NCI-H748 treated with DMSO at 0.1 percent for 48 hours (cell line): ENCODE measurements at places on chromosomes 4 and X.

DNA sequence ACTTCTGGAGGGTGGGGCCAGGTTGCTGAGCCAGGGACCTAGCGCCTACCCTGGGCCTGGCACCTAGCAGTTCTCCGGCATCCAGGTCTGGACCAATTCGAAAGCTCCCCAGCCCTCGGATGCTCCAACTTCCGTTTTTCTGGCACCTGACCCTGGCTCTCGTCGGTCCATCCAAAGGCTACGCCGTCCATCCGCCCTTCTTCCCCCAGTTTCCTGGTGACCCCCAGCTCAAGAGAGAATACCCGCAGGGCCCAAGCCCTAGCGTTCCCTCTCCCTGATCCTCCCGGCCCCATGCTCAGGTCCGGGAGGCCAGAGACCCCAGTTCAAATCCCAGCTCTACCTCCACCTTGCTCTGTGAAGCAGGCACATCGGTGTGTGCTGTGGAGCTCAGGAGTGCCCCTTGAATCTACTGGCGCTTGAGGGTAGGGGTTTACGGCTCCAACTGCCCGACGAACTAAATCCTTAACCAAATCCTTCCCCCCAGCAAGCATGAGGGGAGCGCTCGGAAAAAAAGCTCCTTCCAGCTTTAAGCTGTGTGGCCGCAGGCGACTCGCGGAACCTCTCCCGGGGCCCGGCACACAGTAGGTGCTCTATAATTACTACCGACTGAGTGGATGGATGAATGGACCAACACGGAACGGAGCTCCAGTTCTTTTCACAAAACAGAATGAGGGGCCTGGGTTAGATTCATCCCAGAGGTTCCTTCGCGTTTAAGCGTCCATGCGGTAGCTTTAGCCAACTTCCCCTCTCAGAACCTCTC, 1.1 kb downstream of the CRMP1 start:
- DNase-seq: no peak

DNA sequence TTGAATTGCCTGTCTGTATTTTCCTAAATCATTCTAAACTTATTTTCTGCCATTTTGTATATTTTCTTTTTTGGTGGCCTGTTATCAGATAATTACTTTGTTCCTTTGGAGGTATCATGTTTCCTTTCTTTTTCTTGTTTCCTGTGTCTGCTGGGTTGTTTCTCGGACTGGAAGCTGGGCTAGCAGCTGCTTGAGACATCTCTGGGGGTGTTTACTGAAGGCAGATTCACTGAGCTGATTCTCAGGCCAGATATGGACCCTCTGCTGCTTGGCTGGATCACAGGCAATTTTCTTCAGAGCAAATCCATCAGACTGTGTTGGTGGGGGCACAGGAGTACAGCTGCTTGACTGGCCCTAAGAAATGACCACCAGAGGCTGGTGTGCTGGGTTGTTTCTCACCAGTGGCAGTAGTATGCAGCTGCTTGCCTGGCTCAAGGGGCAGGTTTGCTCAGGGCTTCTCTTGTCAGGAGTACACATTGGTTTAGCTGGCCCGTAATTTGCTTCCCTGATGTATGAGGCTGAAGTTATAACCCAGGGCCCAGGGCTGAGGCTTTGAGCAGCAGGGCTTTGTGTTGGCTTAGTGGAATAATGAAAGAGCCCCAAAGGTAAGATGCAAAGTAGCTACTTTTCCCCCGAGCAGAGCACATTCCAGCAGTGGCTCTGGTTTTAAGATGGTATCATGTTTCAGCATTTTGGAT, 680.6 kb downstream of the TECRL start:
- DNase-seq: no peak

GRCh38 chr4:34953145-34953799, 1291.0 kb downstream of the ARAP2 start:
- DNase-seq: no peak

- no peak for DNase-seq
Measured at GRCh38 chrX:84182516-84182915, 5.5 kb downstream of the RPS6KA6 start.

DNA sequence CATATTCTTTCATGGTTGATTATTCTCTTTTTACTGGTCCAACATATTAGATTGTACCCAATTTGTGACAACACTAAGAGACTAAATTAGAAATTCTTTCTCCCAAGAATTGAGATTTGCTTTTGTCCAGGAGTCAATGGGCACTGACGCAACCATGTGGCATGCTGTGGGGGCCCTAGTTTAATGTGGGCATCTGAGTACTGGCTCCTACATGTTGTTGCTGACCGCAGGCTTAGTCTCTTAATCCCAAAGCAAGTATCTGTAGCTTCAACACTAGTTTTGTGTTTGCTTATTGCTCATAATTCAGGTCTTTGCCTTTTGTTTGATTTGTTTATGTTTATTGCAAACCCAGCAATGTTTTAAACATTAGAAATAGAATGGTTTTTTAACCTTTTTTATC, 263.4 kb upstream of the NDST4 start:
- DNase-seq: no peak

- no peak for DNase-seq
Measured at GRCh38 chrX:132411310-132411977, 77.4 kb downstream of the MBNL3 start.

DNA sequence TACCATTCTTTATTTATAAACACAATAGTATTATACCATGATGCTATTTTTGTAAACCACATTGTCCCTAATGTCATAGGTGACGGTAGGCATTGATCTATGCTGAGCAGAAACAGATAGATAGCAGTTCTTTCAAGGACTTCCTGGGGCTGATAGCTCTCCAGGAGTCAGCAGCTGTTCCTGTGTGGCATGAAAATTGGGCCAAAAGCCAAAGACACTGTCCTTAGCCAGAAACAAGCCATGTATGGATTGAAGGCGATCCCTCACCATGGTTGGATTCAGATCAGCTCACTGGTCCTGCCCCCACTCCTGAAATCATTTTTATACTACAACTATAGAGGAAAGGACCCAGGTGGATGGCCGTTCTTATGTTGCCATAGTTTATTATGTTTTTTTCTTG, 53.6 kb downstream of the DDX60 start:
- DNase-seq: no peak

GRCh38 chr4:47239649-47240048, 208.3 kb downstream of the GABRB1 start:
- no peak for DNase-seq

DNA sequence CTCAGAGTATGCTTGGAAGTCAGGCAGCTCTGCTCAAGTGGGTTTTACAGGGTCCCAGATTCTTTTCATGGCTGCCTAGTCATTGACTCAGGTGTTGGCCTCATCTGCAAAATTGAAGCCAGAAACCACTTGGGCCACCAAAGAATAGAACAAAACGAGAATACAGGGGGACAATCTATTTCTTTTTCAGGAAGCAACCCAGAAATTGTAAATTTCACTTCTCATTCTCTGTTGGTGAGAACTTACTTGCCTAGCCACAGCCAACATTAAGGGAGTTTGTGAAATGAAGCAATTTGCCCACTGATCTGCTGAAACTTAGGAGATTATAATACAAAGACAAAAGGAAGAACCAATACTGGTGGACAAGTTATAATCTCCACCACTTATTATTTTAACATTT, 8.6 kb upstream of the TKTL2 start:
- DNase-seq: no peak

DNA sequence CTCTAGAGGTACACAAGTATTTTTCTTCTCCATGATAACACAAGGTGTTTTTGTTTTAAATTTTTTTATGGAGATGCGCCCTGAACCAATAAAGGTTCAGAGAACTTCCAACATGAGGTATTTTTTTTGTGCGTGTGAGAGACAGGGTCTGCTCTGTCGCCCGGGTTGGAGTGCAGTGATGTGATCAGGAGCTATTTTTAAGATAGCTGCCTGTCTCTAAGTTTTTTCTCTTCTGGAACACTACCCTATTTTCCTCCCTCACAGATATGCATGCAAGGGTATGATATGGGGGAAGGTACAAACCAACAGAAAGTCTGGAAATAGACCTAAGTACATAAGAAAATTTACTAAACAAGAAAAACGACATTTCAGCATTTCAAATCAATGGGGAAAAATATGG, 3.0 kb downstream of the GCNA start:
- no peak for DNase-seq

DNA sequence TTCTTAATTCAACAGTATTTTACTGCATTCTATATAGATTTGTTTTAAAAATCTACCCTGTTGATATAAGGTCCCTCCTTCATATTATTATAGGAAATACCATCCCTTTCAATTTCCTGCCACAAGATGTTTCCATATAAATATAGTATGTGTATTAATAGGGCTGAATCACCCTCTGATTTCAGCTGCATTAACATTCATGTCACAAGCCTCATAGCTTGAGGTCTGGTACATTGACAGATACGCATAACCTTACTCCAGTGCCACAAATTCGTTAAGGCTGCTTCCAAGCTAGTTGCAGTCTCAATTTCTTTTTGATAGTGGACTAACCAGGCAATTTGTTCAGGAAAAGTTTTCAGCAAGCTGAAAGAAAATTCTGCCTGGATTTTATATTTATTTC, 128.4 kb downstream of the KLHL34 start:
- DNase-seq: no peak

GRCh38 chr4:2159931-2160330, 82.0 kb downstream of the HAUS3 start:
- DNase-seq: no peak

- no peak for DNase-seq
Measured at GRCh38 chr4:148481636-148482035, 39.4 kb upstream of the NR3C2 start.

- no peak for DNase-seq
Measured at GRCh38 chr4:147950261-147950660, 218.4 kb downstream of the ARHGAP10 start.

DNA sequence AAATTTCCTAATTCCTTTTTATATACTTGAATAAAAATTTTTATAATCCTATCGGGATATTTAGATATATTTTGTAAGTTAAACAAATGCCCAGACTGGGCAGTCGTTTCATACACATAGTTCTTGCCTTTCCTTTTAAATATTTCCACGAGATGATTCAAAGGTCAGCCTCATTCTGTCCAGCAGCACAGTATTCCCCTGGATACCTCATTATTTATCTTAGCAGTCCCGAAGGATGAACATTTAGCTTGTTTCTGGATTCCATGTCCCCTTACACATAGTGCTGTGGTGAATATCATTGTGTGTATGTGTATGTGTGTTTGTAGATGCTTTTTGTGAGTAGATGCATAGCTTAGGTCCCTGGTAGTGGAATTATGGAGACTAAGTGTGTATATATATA, 38.3 kb downstream of the RAPGEF2 start:
- no peak for DNase-seq

GRCh38 chrX:130100180-130100579, 10.1 kb downstream of the ELF4 start:
- no peak for DNase-seq

DNA sequence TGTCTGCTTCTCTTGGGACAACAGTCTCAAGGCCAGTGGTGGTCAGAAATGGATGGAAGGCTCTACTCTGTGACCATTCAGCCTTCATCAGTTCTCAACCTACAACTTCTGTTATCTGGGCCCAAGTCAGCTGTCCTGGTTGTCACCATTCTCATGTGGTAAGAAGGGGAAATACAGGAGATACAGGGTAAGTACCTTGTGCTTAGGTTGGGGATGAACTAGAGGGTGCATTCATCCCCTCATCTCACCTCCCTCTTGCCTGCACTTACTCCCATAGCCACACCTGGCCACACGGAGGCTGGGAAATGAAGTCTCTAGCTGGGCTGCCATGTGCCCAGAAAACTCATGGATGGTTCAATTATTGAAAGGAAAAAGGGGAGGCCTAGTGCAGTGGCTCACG, 44.9 kb downstream of the FAM184B start:
- no peak for DNase-seq

GRCh38 chrX:136810493-136810892, 29.8 kb upstream of the ARHGEF6 start:
- no peak for DNase-seq

DNA sequence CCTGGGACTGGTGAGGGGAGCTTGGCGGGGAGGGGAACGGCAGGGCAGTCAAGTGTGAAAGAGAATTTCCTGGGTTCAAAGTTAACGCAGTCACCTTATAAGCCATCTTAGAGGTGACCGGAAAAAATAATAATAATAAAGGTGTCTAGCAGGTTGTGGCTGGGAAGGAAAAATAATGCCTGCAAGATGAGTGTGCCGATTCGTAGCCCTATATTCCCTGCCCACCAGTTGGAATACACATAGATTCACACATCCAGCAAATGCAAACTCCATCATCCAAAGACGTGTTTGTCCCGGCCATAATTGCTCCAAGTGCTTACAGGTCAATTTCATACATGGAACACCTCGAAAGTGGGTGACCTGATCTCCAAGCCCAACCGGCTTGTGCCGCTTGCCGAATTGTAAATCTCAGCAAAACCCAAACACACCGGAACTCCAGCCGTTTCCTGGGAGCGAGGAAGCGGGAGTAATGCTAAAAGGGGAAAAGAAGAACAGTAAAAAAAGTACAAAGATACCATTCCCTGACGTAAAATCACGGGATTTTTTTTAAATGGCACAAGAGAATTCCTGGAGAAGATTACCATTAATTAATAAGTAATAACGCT, 1.3 kb upstream of the FAT1 start:
- DNase-seq: no peak

DNA sequence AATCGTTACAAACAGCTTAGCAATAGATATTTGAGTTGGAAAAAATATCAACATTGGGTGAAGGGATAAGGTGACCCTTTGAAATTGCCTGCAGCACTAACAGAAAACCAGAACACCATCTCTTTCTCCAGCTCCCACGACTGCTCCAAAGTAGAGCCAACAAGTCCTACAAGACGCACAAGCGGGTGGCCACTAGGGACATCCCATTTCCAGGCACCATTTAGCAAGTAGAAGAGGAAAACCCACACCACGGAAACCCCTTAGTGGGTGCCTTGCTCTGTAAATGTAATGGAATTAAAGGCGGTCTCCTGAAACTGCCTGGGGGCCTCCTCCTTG, 1.9 kb downstream of the ARHGAP6 start:
- no peak for DNase-seq

DNA sequence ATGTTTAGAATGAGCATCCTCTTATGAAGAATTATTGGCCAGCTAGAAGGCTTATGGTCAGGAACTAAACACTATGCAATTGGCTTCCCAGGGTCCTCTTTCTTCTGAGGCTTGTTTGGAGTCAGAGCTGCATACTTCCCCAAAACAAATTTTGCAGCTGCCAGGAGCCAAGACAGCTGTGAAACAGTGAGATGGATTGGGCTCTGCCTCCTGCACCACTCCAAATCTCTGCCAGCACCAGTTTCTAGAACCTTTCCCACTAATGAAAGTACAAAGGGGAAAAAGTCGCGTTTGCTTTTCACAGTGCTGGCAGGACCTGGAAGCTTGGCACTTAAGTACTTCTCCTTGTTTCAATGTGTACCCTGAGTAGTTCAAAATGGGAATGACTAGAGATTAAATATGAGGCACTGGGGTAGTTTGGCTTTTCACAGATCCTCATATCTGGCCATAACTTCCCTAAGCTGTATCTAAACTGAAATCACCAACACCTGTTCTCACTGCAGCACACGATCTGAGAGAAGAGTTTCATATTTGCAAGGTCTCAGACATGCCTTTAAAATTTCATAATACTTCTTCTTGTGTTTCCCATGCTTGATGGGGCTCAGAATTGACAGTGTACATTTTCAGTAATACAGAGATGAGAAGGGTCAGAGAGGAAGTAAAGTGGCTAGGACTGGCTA, 20.7 kb upstream of the AR start:
- no peak for DNase-seq
